ENCODE measurements at places on chromosomes 12 and 14.

DNA sequence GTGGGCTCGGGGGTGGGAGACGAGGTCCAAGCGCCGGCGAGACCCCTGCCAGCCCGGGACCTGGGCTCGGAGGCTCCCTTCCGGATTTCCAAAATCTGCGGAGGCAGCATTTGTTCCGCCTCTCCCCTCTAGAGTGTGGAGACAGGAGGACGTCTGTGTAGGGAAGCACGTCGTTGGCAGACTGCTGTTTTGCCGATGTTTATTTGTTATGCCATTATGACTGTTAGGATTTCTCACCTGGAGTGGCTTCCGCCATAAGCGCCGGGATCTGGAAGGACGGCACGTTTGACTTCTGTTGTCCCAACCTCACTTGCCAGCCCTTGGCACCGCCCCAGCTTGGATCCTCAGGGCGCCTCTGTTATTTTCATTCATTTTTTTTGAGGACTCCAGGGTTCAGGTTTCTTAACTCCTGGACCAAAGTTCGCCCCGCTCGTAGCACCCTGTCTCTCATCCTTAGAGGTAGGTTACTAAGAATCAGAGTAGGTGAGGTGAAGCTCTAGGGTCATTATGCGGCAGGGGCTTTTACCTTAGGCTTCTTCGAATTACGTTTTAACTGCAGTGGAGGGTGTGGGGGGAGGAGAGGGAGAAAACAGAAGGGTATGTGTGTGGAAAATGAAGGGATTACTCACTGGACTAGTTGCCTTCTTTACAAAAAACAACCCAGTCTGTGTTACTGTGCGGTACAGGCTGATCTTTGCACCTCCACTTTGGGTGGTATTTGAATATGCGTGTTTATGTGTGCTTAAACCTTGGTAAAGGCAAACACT lies 547 bp upstream of the PYGL start:
- DNase-seq, result no peak

DNA sequence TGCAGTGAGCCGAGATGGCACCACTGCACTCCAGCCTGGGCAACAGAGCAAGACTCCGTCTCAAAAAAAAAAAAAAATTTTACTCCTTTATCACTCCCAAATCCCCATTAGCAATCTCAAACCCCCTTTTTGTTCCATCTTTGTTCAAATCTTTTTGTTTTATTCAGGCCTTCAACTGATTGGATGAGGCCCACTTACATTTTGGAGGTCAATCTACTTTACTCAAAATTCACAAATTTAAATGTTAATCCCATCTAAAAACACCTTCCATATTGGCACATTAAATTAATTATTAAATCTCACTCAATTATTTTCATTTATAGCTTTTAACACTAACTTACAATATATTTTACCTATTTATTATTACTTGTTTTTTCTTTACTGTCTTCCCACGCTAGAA lies 27.0 kb upstream of the TXNRD1 start:
- DNase-seq, result no peak

DNA sequence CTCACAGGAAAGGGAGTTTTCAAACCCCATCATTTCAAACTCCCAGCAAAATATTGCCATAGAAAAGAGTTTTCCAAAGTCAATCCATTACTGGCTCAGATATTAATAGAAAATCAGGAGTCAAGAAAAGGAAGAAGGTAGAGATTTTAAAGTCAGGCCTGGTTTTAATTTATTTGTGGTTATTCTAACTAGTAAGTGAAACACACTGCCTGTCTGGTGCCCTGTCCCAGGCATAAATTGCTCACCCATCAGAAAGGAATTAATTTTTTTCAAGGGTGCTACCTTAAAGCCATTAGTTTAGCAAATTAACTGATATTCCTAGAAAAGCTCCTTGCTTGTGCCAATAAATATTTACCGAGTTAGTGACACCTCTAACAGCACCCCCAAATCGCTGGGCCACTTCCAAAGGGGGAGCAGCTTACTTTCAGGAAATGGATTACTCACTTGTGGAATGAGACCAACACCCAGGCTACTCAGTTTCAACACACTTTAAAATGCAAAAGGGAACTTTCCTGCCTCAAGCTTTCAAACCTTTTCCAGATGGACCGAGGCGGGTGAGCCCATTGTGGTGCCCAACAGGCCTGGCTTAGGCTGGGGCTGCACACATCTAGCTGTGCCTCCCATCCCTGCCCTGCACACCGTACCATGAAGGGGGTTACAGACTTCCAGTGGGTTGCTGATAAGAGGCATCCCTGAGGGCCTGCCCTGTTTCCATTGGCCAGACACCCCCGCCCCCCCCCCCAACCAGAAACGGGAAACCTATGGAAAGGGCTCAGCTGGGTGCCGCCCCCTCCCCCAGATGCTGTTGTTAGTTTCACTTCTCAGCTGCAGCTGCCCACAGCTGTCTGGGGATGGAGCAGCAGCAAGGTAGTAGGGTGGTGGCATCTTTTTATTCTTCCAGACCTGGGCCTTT lies 117.2 kb downstream of the SAMD4A start:
- no peak for DNase-seq

DNA sequence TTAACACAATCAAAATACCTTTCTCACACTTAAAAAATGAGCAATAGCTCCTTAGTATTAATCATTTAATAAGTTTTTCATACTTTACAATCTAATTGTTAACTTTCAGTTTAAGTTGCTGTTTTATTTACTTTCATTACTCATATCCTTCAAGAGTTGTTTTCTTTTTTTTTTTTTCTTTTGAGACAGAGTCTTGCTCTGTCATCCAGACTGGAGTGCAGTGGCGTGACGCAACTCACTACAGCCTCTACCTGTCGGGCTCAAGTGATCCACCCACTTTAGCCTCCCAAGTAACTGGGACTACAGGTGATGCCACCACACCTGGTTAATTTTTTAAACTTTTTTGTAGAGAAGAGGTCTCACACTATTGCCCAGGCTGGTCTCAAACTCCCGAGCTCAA lies 16.1 kb downstream of the ZBTB1 start:
- DNase-seq, result no peak

DNA sequence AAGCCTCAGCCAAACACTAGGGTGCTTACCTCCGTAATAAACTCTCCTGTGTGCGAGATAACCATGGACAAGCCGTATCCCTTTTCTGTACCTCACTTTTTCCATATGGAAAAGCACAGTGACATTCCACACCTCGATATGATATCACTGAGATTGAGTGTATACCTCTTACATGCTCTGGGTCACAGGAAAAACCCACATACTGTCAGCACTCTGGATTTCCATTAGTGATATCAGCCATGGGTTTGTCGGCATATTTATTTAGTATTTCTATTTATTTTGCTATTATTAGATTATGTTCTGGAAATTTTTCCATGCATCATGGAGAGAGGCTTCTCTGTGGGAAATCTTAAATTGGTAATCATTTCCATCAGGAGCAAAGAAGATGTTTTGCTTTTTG lies 28.0 kb upstream of the DAAM1 start:
- no peak for DNase-seq

- DNase-seq, result no peak
Observed at GRCh38 chr12:14910090-14910915, 24.6 kb upstream of the MGP start.

- DNase-seq, result no peak
Observed at GRCh38 chr12:3261782-3262359, 184.7 kb downstream of the TSPAN9 start.
